Stimulated activated CD4-positive, alpha-beta T cell treated with anti-CD3 and anti-CD28 coated beads, TNF-alpha, amount 100 ng/mL, for 1 hour (primary cell): ENCODE measurements at places on chromosomes 3 and 15.

DNA sequence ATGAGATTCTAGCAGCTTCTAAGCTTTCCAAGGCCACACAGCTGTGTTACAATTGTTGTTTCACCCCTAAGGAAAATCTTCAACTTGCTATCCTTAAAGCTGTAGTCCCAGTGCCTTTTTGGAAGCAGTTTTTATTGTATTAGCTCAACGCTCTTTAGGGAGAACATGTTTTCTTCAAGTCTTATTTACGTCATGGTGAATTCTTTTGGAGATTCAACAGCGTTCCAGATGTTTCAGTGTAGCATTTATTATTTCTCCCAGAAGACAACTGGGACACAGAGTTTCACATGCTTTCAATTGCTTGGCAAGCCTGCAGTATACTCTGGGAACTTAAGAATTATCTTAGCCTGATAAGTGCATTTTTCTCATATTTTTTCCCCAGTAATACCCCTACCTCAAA is 888.3 kb downstream of the PLOD2 start:
- no peak for DNase-seq

DNA sequence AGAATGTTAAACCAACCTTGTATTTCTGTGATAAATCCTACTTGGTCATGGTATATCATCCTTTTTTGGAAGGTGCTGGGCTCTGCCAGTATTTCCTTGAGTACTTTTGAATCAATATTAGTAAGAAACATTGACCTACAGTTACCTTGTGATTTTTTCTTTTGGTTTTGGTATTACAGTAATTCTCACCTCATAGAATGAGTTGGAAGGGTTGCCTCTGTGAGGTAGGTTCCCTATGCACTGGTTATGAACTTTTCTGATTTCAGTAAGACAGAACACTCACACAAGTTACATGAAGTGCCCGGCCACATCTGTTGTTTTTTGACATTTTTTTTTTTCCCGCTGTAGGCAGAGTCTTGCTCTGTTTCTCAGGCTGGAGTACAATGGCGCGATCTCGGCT is 20.0 kb downstream of the PCCB start:
- no peak for DNase-seq

- DNase-seq: no peak
Observed at GRCh38 chr3:28149960-28150359, 91.5 kb upstream of the CMC1 start.

DNA sequence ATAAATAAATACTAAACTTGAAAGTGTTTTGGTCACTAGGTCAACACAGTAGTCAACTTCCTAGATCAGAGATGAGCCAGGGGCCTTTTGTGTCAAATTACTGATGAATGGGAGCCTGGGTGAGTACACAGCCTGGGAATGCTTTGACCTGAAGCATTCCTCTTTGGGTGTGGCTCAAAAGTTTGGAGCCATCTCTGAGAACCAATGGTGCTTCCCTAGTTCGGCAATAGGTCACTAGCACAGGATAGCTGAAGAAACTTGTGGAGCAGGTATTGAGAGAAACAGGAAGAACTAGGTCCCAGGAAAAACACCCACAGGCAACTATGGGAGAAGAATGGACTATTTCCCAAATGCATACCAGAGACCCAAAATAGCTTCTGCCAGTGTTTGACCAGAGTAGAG is 56.6 kb upstream of the PLXND1 start:
- DNase-seq: no peak

GRCh38 chr3:170603770-170604510 is 18.1 kb upstream of the SLC7A14 start:
- no peak for DNase-seq

DNA sequence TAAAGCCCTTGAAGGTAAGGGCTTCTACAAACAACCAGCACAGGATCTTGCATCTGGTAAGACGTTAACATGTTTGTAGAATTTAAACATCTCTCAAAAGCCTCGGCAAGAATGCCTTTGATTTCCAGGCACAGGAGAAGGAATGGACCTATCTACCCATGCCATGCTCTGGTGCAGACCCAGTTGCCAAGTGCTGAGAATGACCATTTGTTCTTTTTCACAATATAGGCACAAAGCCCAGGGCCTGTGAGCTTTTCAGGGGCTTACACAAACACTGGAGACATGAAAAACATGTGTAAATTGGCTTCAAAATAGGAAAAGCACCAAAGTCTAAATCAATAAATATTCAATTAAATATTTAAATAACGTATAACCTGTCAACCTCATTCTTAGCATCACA is 266.9 kb upstream of the TTC14 start:
- DNase-seq: no peak

DNA sequence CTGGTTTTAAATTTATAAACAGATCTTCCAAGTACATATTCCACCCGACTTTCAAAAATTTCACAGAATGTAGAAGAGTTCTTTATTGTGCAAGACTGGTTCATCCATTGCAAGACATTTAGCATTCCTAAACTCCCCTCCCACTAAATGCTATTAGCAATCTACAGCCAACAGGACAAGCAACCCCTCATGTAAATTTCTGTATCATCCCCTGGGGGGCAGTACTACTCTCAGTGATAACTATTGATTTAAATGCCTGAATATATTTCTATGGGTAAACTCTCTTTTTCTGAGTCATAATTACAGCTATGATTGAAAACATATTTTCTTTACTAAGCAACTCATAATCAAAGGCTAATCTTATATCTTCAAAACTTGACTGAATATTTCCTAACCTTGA is 10.7 kb upstream of the SLC15A2 start:
- DNase-seq: no peak

DNA sequence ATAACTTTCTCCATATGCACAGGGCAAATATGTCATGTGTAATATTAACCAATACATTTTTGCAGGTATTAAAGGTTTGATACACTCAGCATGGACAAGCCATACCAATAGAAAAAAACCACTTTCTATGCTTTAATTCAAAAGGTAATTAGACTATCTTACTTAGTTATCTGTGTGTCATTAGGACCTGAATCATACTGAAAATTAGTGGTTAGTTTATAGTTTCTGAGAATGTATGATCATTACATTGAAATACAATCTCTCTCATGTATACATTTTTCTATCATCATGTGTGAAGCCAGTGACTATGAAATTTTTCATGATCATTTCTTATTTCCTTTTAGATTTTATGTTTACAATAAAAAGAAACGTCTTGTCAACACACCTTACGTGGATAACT is 16.3 kb downstream of the RPS27L start:
- DNase-seq: no peak

- no peak for DNase-seq
Observed at GRCh38 chr3:160184655-160185054, 40.6 kb upstream of the C3orf80 start.

DNA sequence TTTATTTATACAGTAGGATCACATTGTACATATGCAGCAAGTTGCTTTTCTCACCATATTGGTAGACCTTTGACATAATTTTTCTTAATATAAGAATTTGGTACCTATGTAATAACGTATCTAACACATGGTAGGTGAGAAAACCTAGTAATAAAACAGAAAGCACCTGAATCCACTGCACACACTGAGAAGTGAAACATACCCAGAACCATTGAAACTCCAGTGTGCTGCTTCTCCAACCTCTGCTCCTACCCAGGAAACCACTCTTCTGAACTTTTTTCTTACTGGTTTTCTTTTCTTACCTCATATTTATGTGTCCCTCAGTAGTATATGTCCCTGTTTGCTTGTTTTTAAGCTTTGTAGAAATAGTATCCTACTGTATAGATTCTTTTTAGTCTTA is 293.0 kb downstream of the UBE2E2 start:
- DNase-seq: no peak

- no peak for DNase-seq
Observed at GRCh38 chr15:75164625-75165350, 36.9 kb upstream of the C15orf39 start.

DNA sequence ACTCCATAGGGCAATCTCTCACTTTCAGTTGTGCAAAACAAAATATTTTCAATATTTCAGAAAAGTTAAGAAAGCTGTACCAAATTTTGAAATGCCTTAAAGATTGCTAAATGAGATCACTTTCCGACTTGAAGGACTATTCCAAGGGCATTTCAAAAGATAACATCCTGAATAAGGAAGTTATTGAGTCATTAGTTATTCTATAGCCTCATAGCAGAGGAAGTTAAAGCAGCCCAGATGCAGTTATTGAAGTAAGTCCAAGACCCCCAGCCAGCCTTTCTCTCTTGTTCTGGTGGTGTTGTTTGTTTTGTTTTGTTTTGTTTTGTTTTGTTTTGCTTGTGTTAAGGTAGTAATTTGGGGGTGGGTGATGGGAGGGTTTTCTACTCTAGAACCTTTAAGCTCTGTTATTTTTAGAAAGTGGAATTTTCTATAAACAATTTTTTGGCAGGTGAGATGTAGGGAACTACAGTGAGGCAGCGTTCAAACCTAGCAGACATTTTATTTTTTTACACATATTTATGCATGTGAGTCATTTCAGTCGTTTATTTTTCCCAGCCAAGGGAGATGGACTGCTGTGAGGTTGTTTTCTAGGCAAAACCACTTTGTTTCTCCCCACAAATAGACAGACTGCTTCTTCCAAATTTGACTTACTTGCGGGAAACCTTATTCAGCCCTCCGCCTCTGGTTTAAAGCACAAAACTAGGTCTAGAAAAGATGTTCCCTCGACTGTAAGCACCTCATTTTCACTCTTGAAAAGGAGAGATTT is 216.3 kb upstream of the ARPP21 start:
- no peak for DNase-seq

- DNase-seq: no peak
Observed at GRCh38 chr3:197335428-197336132, 37.2 kb upstream of the DLG1 start.

- DNase-seq: no peak
Observed at GRCh38 chr15:87489456-87489855, 767.1 kb downstream of the NTRK3 start.
